GM23248 (cell line): ENCODE measurements at places on chromosomes 5 and 9. TPM values are rescaled to one million over a fixed set of nuclear protein-coding genes. Genes with fewer than 3 reads are reported as not detected.

Gene GABRA1
- polyA plus RNA-seq = not detected in 2 replicates

Gene C9orf153
- 0.21 TPM in 1 of 2 replicates, not detected in the other for polyA plus RNA-seq

Gene ANXA1
- polyA plus RNA-seq = 1,010 and 1,013 TPM in 2 replicates

Gene GABRB2
- polyA plus RNA-seq = not detected in 2 replicates

Gene FOXD4L6
- not detected in 2 replicates for polyA plus RNA-seq

Gene ARHGEF39
- polyA plus RNA-seq = 1.6 and 1.8 TPM in 2 replicates

Gene CATSPER3
- 0.14 and 0.18 TPM in 2 replicates for polyA plus RNA-seq

Gene PCDHGA8
- polyA plus RNA-seq = 0.25 and 0.69 TPM in 2 replicates

Gene BAAT
- polyA plus RNA-seq = 0.19 TPM in 1 of 2 replicates, not detected in the other

Gene LRRC19
- 0.10 TPM in 1 of 2 replicates, not detected in the other for polyA plus RNA-seq

Gene ANKRD31
- polyA plus RNA-seq = 0.06 TPM in 1 of 2 replicates, not detected in the other

Gene TMEM174
- not detected in 2 replicates for polyA plus RNA-seq

Gene IGFBPL1
- 0.34 and 0.35 TPM in 2 replicates for polyA plus RNA-seq

Gene LCN15
- not detected in 2 replicates for polyA plus RNA-seq

Gene DDX4
- polyA plus RNA-seq = not detected in 2 replicates

Gene SPATA31D3
- polyA plus RNA-seq = not detected in 2 replicates

Gene LTC4S
- polyA plus RNA-seq = 1.6 and 2.0 TPM in 2 replicates

Gene MUSK
- polyA plus RNA-seq = not detected in 2 replicates
